GF-D8 (cell line): ENCODE measurements at places on chromosomes 4 and X.

DNA sequence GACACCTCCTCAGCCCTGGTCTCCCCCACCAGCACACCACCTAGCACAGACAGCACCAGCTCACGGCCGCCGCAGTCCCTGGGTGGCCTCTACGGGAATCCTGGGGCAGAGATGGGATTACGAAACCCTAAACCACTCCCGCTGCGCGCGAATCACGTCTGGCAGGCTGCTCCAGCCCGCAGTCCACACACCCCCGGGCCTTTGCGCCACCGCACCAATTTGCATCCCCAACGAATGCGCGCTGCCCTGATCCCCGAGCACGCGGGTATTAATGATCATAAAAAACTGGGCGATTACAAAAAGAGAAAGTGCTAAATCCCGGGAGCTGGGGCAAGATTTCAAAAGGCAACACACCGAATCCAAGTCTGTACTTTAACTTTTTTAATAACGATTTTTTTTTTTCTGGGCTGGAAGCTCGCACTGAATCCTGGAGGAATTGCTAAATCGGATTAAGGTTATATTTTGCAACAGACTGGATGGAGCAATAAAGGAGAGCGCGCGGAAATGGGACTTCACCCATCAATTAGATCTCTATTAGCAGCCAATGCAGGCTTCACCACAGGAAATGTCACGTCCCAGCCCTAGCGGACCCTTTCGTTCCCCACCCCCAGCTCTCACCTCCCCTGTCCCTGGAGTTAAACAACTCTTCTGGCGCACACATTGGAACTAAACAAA is 69.8 kb upstream of the TMEM33 start:
- no peak for DNase-seq

- DNase-seq = no peak
Observed at GRCh38 chrX:25287521-25287920, 271.8 kb upstream of the ARX start.

DNA sequence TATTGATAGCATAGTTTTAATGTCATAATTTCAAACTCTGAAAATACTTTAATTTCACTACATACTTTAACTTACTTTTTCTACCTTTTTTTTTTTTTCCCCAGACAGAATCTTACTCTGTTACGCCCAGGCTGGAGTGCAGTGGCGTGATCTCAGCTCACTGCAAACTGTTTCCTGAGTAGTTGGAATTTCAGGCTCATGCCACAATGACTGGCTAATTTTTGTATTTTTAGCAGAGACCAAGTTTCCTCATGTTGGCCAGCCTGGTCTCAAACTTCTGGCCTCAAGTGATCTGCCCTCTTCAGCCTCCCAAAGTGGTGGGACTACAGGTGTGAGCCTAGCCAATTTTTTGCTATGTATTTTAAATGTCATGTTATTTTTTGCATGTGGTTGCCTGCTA is 741.6 kb downstream of the TRAM1L1 start:
- DNase-seq = peak; percentile 75

GRCh38 chr4:112916868-112917267 is 132.6 kb upstream of the ANK2 start:
- no peak for DNase-seq

GRCh38 chr4:40621229-40621591 is 8.5 kb downstream of the RBM47 start:
- DNase-seq = no peak

GRCh38 chr4:122584519-122584918 is 36.3 kb downstream of the IL21 start:
- no peak for DNase-seq

DNA sequence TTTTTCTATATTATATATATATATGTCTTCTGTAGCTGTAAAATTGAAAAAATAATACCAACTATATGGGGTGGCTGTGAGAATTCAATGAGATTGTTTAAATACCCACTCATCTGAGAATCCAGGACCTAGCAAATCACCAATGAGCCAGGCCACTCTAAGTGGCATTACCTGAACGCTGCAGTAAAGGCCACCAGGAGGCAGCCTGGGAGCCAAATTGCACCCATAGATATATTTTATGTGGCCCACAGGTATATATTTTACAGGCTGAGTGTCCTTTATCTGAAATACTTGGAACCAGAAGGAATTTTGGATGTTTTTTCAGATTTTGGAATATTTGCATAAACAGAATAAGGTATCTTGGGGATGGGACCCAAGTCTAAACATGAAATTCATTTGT is 58.2 kb upstream of the C4orf50 start:
- DNase-seq = no peak

DNA sequence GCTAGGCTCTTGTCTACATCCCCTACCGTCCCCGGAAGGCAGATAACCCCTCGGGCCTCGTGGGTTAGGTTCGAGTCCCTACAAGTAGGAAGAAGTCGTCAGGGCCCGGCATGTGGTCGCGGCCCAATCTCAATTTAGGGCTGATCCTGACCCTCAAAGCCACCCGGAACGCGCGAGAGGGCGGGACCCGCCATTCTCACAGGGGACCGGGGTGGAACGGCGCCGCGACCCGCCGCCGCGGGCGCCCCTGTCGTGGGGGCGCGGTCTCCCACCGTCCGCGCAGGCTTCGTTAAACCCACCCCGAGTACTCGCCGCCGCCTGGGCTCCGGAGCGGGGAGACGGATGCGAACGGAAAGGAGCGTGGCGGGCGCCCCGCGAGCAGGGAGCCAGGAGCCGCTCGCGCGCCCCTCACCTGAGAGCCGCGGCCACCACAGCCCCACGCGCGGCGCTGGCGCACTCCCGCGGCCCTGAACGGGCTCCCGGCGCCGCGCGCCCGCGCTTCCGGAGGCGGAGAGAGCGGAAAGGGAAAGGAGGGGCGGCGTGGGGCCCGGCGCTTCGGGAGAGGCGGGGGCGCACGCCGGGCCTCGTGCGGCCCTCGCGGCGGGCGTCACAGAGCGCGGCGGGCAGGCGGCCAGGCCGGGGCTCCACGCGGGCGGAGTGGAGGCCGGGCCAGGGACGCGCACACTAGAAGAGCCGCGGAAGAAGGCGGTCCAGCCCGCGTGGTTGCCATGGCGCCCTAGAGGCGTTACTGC is at the start of gene CFAP97:
Gene CFAP97, minus strand, starts transcription at position 515 of the 752 bp plus-strand sequence. CDS start 12,804 bp downstream, outside the sequence.
- DNase-seq = peak; percentile 66

- no peak for DNase-seq
Observed at GRCh38 chr4:52876069-52876468, 14.0 kb downstream of the RASL11B start.

DNA sequence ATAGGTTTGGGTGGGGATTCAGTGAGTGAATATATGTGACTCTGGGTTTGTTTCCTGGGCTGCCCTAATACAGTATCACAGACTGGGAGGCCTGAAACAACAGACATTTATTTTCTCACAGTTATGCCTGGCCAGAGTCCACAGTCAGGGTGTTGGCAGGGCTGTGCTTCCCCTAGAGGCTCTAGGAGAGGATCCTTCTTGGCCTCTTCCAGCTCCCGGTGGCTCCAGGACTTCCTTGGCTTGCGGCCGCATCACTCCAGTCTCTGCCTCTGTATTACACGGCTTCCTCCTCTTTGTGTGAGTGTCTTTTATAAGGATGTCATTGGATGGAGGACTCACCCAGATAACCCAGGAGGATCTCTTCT is 5.2 kb upstream of the JAKMIP1 start:
- DNase-seq = no peak

DNA sequence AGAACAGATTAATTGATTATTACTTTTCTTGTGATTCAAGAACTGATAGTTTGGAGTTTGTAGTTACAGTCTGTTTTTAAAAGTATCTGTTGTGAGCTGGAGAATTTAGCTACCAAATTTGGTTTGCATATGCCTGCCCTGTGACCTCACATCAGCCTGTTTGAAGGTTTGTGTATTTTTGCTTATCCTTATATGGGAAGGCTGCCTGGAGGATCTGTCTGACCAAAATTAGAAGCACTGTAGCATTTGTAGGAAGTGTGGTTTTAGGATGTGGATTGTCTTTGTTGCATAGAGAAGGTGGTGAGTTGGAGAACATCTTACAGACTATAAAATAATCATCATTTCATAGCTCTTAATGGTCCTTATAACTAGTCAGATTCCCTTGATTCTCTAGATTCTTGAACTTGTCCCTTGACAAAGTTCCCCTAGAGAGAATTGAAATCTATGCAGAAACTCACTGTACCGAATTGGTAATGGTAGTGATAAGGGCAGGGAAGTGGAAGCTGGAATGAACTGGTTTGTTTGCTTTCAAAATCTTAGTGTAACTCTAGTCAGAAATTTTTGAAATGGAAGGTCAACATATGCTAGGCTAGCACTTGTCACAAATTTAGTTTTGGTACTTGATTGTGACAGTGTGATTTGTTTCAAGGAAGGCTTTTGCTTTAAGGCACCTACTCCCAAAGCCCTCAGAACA is 57.3 kb downstream of the SH3BGRL start:
- DNase-seq = no peak

DNA sequence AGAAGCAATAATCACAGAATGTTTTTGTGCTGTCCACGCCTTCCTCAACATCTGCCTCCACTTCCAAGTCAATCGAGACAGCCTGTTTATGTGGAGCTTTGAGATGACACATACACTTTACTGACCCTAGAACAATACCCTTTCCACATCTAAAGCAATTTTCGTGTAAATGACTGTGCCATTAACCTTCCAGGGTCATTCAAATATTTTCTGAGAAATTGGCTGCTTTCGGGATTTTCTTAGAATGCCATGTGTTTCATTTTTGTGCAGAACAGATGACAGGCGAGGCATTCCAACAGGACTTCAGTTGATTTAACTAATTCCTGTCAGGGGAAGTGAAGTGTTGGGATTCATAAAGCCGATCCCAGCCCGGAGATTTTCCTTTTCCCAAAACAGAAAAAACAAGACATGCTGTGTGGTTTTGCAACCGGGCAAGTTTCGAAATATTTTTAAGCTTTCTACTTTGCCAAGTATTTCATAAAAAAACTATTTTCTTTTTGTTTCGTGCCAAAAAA is 73.9 kb downstream of the SORBS2 start:
- DNase-seq = no peak

DNA sequence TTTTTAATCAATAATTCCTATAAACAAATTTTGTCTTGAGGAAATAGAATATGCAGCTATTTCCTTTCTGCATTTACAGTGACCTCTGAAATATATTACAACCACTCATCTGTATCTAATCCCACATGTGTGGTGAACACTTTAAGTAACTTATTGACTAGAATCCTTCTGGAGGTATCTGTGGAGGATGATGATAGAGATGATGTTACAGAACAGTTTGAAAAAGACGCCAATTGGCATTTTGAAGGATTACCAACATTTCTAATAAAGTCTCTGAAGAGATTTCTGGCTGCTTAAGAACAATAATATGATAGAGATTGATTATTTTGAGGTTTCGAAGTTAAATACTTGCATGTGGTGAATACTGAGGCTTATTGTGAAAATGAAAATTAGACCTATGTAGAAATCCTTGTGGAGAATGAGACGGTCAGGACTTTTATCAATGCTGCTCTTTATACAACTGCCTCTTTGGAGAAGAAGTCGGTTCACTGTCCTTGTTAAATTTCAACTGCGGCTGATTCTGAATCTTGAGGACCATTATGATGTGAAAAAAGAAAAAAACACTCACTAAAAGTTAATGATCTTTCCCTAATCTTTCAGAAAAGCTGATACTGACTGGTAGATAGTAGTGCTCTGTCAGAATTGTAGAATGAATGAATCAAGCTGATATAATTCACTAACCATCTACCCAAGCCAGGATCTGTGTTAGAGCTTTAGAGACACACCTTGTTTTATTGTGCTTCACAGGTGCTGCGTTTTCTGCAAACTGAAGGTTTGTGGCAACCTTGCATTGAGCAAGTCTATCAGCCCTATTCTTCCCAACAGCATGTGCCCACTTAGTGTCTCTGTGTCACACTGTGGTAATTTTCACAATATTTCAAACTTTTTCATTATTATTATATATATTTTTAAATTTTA is 204.7 kb downstream of the SPRY1 start:
- no peak for DNase-seq

DNA sequence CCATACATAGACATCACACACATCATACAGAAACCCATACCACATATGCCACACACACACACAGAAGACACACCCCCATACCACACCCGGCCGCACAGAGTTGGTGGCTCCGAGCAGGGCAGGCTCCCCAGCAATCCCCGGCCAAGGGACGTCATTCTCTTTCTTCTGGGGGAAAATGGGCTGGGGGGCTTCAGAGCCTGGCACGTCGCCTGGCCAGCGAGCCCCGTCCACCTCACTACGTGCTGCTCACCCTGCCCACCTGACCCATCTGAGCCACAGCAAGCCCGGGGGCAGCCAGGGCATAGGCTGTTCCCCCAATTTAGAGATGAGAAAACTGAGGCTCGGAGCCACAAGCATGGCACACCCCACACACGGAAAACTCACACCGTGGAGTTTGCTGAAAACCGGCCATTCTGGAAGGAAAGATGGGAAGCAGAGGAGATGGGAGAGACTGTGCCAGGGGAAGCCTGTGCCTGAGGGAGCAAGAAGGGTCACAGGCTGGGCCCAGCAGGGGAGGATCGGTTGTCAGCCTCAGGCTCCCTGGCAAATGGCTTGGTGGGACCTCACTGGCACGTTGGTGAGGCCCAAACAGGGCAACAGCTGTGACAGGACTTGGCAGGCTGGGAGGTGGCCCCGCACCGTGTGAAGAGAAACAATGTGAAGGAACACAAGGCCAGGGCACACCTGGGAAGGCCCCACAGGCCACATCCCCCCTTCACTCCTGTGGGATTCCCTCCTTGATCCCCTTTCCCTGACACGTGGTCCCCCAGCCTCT is 73.2 kb downstream of the JAKMIP1 start:
- no peak for DNase-seq

- DNase-seq = no peak
Observed at GRCh38 chr4:125483278-125483677, 168.5 kb downstream of the FAT4 start.

DNA sequence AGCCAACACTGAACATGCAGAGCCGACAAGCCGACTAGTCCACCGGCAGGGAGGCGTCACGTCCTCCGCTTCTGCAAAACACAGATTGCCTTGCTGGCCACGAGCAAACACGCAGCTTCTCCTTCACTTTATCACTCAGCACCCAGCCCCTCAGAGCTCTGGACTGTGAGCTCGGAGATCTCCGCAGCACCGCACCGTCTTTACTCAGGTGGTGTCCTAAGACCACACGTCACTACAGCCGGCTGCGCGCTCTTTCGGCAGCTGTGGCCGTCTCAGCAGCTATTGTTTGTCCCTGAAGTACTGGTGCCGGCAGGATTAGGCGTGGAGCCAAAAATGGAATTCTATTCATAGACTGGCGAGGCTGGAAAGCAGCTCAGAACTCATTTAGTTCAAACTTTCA is 72.0 kb downstream of the FAT1 start:
- DNase-seq = no peak

DNA sequence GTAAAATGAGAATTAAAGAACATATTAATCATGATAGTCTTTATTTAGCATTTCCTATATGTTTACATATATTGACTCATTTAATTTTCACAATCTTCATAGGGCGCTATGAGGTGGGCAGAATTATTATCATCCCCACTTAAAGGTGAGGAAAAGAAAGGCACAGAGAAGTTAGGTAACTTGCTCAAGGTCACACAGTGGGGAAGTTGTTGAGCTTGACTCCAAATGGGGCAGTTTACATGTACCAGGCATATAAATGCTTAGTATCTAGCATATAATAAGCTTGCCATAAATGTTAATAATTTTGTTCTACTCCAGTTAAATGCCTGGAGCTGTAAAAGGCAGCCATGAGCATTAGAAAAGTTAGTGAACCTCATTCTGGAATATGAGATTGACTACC is 1.5 kb downstream of the CMC4 start:
- no peak for DNase-seq
